ENCODE measurements at places on chromosomes 6 and 20.
A peak's percentile ranks its signal among the peaks of the same experiment; 100 is the strongest.

GRCh38 chr6:2127484-2127911 is 117.9 kb downstream of the GMDS start:
- DNase-seq = no peak

DNA sequence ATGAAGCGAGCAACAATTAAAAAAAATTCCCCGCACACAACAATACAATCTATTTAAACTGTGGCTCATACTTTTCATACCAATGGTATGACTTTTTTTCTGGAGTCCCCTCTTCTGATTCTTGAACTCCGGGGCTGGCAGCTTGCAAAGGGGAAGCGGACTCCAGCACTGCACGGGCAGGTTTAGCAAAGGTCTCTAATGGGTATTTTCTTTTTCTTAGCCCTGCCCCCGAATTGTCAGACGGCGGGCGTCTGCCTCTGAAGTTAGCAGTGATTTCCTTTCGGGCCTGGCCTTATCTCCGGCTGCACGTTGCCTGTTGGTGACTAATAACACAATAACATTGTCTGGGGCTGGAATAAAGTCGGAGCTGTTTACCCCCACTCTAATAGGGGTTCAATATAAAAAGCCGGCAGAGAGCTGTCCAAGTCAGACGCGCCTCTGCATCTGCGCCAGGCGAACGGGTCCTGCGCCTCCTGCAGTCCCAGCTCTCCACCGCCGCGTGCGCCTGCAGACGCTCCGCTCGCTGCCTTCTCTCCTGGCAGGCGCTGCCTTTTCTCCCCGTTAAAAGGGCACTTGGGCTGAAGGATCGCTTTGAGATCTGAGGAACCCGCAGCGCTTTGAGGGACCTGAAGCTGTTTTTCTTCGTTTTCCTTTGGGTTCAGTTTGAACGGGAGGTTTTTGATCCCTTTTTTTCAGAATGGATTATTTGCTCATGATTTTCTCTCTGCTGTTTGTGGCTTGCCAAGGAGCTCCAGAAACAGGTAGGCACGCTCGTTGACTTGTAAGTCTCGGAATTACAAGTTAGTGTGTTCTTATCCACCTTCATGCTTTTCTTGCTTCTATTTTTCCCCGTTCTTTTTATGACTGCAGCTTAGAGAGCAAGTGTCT is at the start of gene EDN1:
EDN1 (plus strand) TSS at position 429 of the 888 bp plus-strand sequence; CDS start at position 698, 269 bp downstream.
- peak; percentile 47 for DNase-seq

DNA sequence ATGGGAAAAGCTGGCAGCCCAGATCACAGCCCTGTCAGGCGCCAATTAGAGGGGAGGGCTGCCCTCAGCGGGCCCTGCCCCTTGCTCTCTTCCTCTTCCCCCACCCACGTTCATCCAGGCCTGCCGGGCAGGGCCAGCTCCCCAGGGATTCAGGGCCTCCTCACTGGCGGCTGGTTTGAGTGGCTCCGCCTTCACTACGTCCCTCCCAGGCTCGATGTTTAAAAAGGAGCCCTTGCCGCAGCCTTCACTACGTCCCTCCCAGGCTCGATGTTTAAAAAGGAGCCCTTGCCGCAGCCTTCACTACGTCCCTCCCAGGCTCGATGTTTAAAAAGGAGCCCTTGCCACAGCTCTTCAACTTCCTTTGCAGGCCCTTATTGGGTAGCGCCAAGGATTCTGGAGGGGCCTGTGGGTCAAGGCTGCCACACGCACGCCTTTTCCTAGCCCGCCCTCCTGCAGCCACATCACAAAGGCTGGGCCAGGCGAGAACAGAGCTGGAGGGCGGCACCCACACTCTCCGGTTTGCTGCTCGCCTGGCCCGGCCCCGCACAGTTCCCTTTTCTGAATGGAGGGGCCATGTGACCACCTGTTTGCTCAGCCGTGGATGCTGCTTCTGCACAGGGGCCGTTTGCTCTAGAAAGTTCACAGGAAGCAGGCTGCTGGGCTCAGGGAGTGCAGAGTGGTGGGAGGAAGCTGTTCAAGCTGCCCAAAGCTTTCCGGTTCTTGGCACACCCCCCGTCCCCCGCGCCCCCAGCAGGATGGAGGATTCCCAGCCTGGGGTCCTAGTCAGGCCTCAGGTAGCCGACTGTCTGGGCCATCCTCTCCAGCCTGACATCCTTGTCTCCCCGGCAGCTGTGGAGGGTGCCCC is 1.6 kb downstream of the SLC17A9 start:
- DNase-seq = no peak

DNA sequence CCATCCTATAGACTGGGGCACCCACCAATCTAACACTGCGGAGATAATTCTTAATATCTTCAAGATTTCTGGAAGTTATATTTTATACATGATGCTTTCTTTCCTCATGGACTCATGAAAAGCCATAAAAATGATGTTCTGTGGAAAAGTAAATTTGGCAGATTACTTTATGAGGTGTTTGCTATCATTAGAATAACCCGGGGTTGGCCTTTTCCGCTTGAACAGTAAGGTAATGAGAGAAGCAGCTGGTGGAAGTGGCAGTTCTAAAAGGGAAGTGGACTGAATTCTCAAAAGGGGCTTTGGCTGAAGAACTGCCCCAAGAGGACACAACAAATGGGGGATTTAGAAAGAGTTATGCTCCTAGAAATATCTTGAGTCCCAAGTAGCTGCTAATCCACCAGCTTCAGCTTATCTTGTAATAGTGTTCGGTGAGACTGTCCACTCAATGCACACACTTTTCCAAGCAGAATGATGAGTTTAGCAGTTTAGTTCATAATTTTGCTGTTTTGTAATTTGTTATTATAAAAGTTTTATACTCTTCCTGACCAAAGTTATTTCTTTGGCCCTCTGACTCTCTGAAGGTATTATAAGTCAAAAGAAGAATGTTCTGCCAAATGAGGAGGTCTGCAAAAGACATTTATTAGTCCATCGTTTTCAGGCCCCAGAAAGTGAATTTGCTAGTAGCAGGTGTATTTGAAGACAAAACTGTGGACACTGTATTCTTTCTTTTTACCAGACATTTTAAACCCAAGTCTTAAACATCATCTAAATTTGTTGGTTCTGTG is 2.9 kb downstream of the ISM1 start:
- DNase-seq = no peak

GRCh38 chr6:118296129-118296901 is 251.8 kb upstream of the PLN start:
- no peak for DNase-seq

GRCh38 chr6:15299430-15300131 is 53.7 kb downstream of the JARID2 start:
- no peak for DNase-seq

- DNase-seq = peak; percentile 9
Observed at GRCh38 chr20:44959638-44960102, 527 bp downstream of the TOMM34 start.

All from fibroblast of skin of left biceps (primary cell).